ENCODE measurements at places on chromosomes 4 and X.
A peak's percentile ranks its signal among the peaks of the same experiment; 100 is the strongest.

DNA sequence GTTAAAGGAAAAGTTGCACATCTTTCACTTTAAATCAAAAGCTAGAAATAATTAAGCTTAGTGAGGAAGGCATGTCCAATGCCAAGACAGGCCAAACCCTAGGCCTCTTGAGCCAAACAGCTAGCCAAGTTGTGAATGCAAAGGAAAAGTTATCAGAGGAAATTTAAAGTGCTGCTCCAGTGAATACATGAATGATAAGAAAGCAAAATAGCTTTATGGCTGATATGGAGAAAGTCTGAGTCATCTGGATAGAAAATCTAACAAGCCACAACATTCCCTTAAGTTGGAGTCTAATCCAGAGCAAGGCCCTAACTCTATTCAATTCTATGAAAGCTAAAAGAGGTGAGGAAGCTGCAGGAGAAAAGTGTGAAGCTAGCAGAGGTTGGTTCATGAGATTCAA is 23.8 kb downstream of the NPFFR2 start:
- no peak for DNase-seq

- peak; percentile 73 for DNase-seq
These were observed 38.8 kb upstream of the AFAP1 start for GRCh38 chr4:7978489-7978888.

- peak; percentile 40 for DNase-seq
These were observed 64.9 kb upstream of the DYNLT3 start for GRCh38 chrX:37912304-37912703.

- no peak for DNase-seq
These were observed 8.0 kb downstream of the LGI2 start for GRCh38 chr4:25022766-25023165.

- DNase-seq, result no peak
These were observed 22.2 kb downstream of the PRDM8 start for GRCh38 chr4:80219301-80220025.

- peak; percentile 45 for DNase-seq
These were observed 226.8 kb downstream of the CAMK2D start for GRCh38 chr4:113534711-113535110.

DNA sequence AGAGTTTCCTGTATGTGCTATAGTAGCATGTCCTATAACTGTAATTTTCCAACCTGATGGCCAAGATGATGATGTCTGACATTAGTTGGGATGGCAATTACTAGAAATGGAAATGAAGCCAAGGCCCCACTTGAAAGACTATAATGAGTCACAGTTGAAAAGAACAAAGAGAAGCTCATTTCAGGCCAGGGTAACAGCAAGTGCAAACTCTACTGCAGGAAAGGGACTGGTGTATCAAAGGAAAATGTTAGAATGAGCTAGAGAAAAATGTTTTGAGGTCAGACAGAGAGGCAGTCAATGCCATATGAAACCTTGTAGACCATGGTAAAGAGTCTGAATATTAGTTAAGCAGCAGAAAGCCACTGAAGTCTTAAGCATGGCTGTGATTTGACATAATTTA is 146.2 kb upstream of the SH3RF1 start:
- DNase-seq, result no peak

DNA sequence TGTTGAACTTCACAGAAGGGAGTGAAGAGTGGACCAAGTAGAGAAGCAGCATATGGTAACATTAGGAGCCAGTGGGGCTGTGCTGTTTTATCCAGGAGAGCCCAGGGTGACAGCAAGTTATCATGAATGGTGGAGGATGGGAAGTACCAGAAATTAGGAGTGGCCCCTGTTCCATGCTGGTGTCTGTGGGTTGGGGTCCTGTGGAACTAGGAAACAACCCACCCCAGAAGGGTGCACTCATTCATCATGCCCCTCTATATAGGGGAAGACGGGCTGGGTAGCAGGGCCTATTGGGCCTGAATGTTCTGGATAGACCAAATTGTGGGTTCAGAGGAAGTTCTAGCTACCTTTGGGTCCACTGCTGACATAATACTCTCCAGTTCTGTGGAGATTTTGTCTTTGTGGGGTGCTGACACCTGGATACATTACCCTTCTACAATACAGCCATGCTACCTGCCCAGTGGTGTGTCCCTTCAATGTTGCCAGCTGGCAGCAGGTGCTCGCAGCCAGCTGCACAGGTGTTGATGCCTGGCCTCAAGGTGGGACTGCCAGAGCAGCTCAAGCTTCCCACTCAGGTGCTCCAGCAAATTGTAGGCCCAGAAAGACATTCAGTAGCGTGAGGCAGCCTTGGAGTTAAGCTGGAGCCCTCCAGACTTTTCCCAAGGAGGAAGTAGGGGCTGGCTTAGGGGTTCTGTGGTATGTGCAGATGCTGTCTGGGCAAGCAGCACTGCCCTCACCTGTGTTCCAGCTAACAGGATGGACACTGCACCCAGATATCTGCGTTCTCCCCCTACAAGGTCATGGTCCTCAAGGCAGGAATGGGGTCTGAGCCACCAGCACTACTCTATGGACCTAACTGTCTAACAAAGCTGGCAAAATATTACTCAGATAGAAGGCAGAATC is 106.5 kb downstream of the NHSL2 start:
- DNase-seq, result no peak

GRCh38 chr4:161892951-161893350 is 270.8 kb downstream of the FSTL5 start:
- no peak for DNase-seq

GRCh38 chr4:146524663-146525062 is 2.9 kb upstream of the SLC10A7 start:
- DNase-seq, result peak; percentile 13

GRCh38 chr4:152892974-152893373 is 43.1 kb upstream of the FHDC1 start:
- DNase-seq, result no peak

DNA sequence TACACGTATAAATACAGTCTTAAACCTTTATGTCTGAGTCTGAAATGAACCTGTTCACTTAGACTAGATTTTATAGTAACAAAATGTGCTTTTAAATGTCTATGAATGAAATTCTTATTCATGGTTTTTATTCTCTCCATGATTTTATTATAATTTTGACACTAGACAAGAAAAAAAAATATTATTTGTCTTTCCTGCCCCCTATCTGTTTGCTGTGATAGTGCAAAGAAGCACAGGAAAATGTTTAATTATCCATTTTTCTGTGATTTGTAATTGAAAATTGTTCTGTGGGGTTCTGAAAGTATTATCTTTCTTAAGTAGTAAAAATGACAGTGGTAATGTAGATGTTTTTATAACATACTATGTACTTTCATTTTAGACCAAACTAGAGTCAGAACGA is 52.0 kb downstream of the INTS6L start:
- DNase-seq, result no peak

- DNase-seq, result no peak
These were observed 9.4 kb downstream of the INTU start for GRCh38 chr4:127642169-127642568.

DNA sequence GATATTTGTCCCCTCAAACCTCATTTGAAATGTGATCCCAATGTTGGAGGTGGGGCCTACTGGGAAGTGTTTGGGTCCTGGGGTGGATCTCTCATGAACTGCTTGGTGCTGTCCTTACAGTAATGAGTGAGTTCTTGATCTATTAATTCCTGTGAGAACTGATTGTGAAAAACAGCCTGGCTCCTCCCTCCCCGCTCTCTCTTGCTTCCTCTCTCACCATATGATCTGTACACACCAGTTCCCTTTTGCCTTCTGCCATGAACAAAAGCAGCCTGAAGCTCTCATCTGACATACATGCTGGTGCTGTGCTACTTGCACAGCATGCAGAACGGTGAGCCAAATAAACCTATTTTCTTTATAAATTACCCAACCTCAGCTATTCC is 11.2 kb upstream of the YIPF7 start:
- no peak for DNase-seq

DNA sequence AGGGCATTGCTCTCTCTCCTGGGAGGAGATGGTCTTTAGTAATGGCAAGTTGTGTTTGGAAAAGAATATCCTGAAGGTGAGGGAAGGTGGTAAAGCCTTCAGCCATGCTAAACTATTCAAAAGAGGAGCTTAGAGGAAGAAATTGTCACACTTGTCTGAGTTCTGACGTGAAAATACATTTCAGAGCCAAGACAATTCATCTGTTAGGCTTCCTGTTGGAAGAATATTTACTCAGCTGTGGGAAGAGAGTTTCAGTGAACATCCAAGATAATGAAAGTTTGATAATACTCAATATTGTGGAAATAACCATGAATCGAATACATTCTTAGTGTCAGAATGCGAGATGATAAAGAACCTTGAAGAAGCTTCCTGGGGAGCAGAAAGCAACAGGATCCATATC is 143.3 kb downstream of the GPAT3 start:
- DNase-seq, result no peak

- DNase-seq, result no peak
These were observed 30.2 kb upstream of the NKRF start for GRCh38 chrX:119636419-119636818.

DNA sequence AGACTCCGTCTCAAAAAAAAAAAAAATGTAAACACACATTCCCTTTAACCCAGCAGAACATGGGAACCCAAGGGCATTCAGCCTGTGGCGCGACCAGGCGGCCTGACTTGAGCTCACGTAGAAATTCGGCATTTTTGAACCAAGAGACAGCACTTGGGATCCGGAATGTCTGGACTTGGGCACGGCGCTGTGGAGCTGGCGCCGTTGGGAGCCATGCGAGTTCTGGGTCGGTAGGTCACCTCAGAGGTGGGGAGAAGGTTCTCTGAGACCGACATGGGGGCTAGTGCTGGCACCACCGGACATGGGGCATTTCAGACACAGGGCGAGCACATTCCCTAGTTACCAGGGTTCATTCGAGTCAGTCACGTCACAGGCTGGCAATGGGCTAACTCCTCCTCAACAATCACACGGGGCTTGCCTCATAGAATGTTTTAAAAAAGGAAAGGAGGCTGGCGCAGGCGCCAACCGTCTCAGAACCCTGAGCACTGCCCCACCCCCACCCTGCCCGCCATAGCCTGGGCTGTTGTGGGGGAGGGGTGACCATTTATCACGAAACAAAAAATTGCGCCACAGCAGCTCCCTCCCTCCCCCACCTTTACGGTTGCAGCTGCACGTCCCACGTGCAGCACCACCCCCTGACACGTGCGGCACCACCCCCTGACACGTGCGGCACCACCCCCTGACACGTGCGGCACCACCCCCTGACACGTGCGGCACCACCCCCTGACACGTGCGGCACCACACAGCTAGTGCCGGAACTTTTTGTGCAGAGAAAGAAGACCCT is at the start of gene TEX28:
TSS of gene TEX28 (minus strand) at position 334 of the 784 bp plus-strand sequence. CDS start 3,007 bp downstream, outside the sequence.
- DNase-seq, result no peak

DNA sequence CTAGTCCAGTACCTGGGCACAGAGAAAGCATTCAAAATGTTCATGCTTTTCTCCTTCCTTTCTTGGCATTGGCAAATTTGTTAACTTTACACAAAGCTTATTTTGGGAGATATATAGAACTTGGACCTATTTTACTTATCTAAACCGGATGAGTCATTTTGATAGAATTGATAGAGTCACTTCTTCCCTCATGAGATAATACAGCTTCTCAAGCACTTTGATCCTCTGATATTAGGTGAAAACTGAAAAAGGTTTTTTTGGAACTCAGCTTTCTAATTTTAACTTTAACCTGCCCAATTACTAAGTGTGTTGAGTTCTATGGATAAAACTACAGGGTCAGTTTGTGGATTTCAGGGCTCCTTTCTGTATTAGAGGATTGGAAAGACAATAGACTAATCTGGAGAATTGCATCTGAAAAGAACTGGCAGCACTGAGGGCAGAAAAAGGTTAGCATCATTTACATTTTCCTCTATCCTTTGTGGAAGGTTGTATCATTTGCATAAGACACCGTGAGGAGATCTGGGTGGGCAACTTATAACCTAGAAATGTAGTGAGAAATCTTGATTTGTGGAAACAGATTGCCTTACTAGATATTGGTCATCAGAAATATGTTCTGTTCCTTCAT is 2.4 kb downstream of the WDR44 start:
- no peak for DNase-seq

DNA sequence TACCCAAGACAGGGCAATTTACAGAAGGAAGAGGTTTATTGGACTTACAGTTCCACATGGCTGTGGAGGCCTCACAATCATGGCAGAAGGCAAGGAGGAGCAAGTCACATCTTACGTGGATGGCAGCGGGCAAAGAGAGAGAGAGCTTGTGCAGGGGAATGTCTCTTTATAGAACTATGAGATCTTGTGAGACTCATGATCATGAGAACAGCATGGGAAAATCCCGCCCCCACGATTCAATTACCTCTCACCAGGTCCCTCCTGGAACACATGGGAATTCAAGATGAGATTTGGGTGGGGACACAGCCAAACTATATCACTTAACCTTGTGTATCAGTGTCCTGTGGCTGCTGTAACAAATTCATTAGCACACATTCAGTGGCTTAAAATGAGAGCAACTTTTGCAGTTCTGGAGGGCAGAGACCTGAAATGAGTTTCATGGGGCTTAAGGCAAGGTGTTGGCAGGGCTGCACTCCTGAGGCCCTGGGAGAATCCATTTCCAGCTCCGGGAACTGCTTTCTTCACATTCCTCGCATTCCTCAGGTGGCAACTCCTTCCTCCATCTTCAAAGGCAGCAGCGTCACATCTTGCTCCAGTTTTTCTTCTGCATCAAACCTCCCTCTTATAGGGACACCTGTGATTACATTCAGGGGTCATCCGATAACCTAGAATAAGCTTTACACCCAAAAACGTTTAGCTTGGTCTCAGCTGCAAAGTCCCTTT is 22.3 kb upstream of the NSG1 start:
- peak; percentile 6 for DNase-seq

DNA sequence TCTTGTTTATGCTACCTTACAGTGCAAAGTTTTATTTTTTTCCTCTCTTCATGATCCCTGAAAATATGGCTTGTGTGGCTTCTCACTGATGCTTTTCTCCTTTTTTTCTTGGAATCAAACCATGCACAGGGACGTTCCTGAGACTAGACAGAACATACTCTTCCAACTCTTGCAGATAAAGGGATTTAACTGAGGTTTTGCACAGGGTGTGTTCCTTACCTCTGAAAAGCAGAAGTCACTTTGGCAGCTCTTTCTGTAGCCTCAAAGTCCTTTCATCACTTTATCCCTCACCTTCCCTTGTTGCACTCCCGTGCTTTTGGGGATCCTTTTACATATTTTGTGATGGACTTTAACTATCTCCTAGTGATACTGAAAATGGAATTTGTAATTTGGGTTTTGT is 300.1 kb downstream of the SPRY1 start:
- DNase-seq, result no peak

DNA sequence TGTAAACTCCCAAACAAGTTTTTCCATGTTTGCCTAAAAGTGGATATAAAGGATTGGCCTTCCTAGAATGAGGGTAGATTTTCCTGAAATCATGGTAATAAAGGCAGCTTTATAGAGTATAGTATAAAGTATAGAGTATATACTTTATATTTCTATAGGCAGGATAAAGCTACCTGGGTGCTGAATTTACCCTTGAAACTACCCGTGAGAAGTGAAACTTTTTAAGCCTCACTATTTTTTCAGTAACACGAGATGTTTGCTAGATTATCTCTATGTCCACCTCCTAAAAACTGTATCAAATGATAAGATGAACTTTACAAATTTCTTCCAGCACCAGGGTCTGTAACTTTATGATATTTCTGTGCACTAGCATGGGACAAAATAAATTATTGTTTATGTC is 340.0 kb upstream of the GALNTL6 start:
- no peak for DNase-seq

GRCh38 chr4:120611092-120611491 is 311.4 kb downstream of the PRDM5 start:
- DNase-seq, result no peak
